ENCODE measurements at places on chromosomes 5 and 9. TPM values are rescaled to one million over a fixed set of nuclear protein-coding genes. Genes with fewer than 3 reads are reported as not detected.

- no peaks in the 10 kb centered on the region for H3K36me3 ChIP-seq
- no peaks in the 10 kb centered on the region for H3K4me1 ChIP-seq
- H3K27ac ChIP-seq = no peak overlapping the region
These were observed 1277.5 kb downstream of the EFNA5 start for GRCh38 chr5:106393276-106393675.

Gene ARL14EPL
- total RNA-seq = not detected

- H3K36me3 ChIP-seq = no peaks in the 10 kb centered on the region
- no peak for DNase-seq
- H3K4me1 ChIP-seq = peaks cover 38% of the 10 kb centered on the region
- H3K27ac ChIP-seq = peak overlapping the region; percentile 96
These were observed 53.5 kb upstream of the ABL1 start for GRCh38 chr9:130781569-130781968.

DNA sequence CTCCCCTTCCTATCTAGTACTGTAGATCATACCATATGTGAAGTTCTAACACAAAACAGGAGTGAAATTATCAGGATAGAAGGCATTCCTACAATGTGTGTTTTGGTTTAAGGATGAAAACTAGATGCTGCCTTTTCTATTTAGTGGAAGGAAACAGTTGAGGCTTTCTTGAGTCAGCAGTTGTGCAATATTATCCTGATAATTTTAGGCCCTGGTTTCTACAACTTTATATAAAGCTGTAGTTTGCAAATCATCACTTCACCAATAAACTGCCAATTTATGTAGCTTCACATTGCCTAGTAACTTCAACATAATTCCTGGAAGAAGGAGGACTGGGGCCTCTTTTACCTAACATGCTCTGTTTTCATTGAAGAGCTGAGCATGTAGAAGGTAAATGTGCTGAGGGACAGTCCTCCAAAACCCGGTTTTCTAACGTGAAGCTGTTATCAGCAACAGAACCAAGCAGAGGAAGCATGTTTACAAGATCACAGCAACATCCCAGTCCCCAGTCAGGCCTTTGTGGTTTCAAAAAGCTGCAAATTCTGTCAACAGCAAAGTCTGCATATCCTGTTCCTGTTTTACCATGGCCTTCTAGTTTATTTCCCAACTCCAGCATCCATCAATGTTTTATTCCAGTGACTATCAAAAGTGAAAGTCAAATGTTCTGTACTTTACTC lies 513.4 kb upstream of the MEF2C start:
- no peak overlapping the region for H3K4me3 ChIP-seq
- no peaks in the 10 kb centered on the region for H3K36me3 ChIP-seq
- no peaks in the 10 kb centered on the region for H3K27me3 ChIP-seq
- no peak overlapping the region for H3K27ac ChIP-seq
- DNase-seq = no peak

GRCh38 chr5:149707097-149707496 lies 23.0 kb upstream of the PPARGC1B start:
- no peaks in the 10 kb centered on the region for H3K36me3 ChIP-seq
- no peak overlapping the region for H3K27ac ChIP-seq
- H3K4me3 ChIP-seq = no peak overlapping the region
- no peaks in the 10 kb centered on the region for H3K4me1 ChIP-seq
- H3K27me3 ChIP-seq = peaks cover 25% of the 10 kb centered on the region
- no peak for DNase-seq

- no peaks in the 10 kb centered on the region for H3K27me3 ChIP-seq
- no peak overlapping the region for H3K27ac ChIP-seq
- no peaks in the 10 kb centered on the region for H3K36me3 ChIP-seq
- no peak overlapping the region for H3K4me3 ChIP-seq
- no peaks in the 10 kb centered on the region for H3K4me1 ChIP-seq
- peak; percentile 23 for DNase-seq
These were observed 15.0 kb downstream of the HMHB1 start for GRCh38 chr5:143826951-143827444.

GRCh38 chr9:120490888-120491595 lies 88.9 kb downstream of the CDK5RAP2 start:
- no peak for DNase-seq
- H3K36me3 ChIP-seq = no peaks in the 10 kb centered on the region
- H3K4me3 ChIP-seq = no peak overlapping the region
- H3K27ac ChIP-seq = no peak overlapping the region

Gene CCDC180
- 2.5 TPM for total RNA-seq

- no peak overlapping the region for H3K4me3 ChIP-seq
- no peaks in the 10 kb centered on the region for H3K36me3 ChIP-seq
- H3K4me1 ChIP-seq = no peaks in the 10 kb centered on the region
- no peak for DNase-seq
These were observed 137.1 kb downstream of the ARL15 start for GRCh38 chr5:54173251-54173650.

Gene COL15A1
- total RNA-seq = 41.0 TPM

Gene NUTM2F
- total RNA-seq = not detected

Gene ADAMTS12
- 10.7 TPM for total RNA-seq

DNA sequence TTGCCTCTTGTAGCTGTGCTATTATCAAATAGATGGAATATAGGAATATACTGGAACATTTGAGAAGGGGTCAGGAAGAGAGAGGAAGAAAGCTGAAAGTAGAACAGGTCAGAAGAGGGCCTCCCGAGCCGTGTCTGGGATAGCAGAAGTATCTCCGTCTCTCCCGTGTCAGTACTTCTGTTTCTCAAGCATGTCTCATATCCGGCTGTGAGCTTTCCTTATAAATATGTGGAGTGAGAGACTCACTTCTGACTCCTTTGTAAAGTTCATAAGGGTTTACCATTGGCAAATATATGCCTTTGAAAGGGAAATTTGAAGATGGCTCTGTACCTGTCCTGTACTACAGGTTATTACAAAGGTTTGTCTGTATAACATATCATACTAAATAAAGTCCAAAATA lies 50.3 kb downstream of the MOCS2 start:
- peak; percentile 13 for DNase-seq
- peaks cover 4% of the 10 kb centered on the region for H3K36me3 ChIP-seq
- no peak overlapping the region for H3K4me3 ChIP-seq
- no peak overlapping the region for H3K27ac ChIP-seq
- peaks cover 3% of the 10 kb centered on the region for H3K4me1 ChIP-seq

Gene UGCG
- total RNA-seq = 143 TPM

- H3K27me3 ChIP-seq = no peaks in the 10 kb centered on the region
- H3K4me3 ChIP-seq = no peak overlapping the region
- H3K36me3 ChIP-seq = no peaks in the 10 kb centered on the region
- H3K27ac ChIP-seq = no peak overlapping the region
- H3K4me1 ChIP-seq = no peaks in the 10 kb centered on the region
These were observed 30.7 kb upstream of the CCNB1 start for GRCh38 chr5:69136293-69136692.

DNA sequence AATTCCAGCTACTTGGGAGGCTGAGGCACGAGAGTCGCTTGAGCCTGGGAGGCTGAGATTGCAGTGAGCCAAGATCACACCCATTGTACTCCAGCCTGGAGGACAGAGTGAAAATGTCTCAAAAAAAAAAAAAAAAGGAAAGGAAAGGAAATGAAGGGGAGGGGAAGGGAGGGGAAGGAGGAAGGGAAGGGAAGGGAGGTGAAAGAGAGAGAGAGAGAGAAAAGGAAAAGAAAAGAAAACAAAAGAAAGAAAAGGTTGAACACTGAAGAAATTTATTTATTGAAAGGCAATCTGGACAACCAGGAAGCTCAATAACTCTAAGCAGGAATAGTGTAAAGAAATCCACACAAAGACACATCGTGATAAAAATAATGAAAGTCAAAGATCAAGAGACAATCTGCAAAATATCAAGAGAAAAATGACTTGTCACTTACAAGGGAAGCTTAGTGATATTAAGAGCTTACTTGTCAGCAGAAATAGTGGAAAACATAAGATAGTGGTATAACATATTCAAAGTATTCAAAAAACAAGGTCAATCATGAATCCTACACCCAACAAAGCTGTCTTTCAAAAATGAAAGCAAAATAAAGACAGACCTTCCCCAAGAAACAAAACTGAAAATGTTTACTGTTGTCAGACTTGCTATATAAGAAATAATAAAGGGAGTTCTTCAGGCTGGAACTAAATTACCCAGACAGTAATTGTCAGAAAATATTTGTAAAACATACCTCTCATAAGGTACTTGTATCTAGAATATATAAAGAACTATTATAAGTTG lies 10.9 kb upstream of the RIMOC1 start:
- H3K36me3 ChIP-seq = no peaks in the 10 kb centered on the region
- H3K4me1 ChIP-seq = no peaks in the 10 kb centered on the region
- no peak overlapping the region for H3K27ac ChIP-seq
- no peak overlapping the region for H3K4me3 ChIP-seq

DNA sequence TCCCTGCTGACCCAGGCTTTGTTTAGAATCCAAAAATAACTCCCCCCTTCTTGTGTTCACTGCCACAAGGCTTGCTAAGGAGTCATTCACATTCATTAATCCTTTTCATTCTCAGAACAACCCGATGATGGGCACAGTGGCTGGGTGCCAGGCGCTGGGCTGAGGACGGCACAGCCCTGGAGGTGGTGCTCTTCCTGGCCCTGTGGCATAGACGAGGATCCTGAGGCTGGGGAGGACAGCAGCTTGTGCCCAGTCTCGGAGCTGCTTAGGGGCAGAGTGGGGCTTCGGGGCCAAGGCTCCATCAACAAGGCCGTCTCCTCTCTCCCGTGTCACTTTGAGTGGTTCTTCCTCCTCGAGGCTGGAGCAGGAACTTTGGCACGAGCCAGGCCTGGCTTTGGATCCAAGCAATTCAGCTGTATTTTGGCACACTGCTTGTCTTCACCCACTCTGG lies 166.7 kb downstream of the TTLL11 start:
- DNase-seq = no peak
- no peak overlapping the region for H3K27ac ChIP-seq
- no peaks in the 10 kb centered on the region for H3K36me3 ChIP-seq
- no peaks in the 10 kb centered on the region for H3K27me3 ChIP-seq

Gene FOXD4L3
- not detected for total RNA-seq

- no peaks in the 10 kb centered on the region for H3K36me3 ChIP-seq
- no peaks in the 10 kb centered on the region for H3K27me3 ChIP-seq
- no peak overlapping the region for H3K4me3 ChIP-seq
- H3K4me1 ChIP-seq = no peaks in the 10 kb centered on the region
- no peak for DNase-seq
These were observed 48.3 kb downstream of the SLCO6A1 start for GRCh38 chr5:102450313-102450990.

GRCh38 chr5:68070591-68071281 lies 144.8 kb upstream of the PIK3R1 start:
- no peak overlapping the region for H3K4me3 ChIP-seq
- DNase-seq = no peak
- H3K4me1 ChIP-seq = no peaks in the 10 kb centered on the region
- H3K27ac ChIP-seq = peak overlapping the region; percentile 35

Measured in fibroblast of lung (primary cell).